Vagina (tissue), 2 donors: ENCODE measurements at places on chromosomes 11 and 22. TPM values are rescaled to one million over a fixed set of nuclear protein-coding genes. Genes with fewer than 3 reads are reported as not detected.
A peak's percentile ranks its signal among the peaks of the same experiment; 100 is the strongest.

DNA sequence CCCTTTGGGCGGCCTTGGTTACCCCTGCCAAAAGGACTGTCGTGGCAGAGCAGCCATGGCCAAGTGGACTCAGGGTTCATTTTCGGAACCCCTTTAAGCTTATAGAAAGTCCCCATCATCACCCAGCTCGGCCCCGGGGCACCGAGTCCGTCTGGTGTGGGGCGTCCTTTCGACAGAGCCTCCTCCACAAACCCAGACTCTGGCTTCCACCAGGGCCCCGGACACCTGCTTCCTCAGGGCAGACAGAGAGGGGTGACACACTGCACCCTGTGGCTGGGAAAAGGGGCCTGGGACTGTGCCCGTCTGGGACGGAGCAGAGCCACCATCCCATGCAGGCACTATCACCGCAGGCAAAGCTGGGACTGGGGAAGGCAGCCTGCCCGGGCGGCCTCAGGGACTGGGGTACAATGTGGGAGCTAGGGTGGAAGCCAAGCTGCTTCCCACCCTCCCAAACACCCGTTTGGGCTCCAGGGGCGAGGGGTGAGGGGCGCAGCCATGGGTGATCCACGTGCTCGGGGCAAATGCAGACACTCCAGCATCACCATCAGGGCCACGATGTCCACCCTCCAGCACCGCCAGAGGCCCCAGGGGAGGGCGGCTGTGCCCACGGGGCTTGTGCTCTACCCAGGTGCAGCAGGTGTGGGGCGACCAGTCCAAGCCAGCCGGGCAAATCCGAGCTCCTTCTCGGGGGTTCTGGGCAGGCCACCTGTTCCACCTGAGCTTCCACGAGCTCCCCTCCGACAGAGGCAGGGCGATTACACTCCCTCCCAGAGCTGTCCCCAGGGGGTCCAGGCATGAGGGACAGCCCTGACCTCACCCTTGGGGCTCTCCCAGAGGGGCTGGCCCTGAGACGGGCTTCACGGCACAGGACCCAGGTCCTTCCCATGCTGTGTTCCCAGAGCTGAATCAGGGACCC, 11.7 kb upstream of the MRPL23 start:
- no peak for DNase-seq

DNA sequence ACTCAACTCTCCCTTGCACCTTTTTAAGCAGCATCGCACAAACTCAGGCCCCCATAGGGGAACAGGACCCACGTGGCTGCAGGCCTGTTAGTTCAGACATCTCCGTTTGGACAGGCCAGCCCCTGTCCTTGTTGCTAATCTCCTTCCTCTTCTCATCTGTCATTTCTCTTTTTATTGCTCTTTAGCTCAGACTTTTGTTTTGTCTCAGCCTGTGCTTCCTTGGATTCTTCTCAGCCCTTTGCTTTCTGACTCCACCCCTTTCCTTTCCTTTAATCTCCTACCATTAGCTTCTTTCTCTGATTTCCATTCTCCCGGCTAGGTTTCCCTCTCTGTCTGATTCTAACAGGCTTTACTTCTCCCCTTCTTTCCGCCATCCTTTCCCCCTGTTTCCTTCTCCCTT, 68.7 kb downstream of the SCN3B start:
- no peak for DNase-seq

DNA sequence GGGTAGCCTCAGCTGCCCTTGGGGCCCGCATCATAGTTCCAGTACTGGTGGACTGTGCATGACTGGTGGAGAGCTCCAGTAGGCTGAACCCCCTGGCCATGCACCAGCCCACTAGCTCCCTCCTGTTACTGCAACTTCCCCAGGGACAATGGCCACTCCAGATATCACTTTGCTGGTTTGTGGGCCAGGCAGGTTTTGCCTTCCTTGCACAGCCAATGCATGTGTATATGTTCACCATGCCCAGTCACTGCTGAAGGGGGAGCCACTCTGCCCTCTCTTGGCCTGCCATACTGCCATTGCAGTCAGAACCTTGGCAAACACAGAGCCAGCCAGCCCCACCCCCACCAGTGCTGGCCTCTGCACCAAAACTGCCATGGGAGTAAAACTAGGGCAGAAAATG, 2095.3 kb upstream of the RAG2 start:
- DNase-seq: no peak

DNA sequence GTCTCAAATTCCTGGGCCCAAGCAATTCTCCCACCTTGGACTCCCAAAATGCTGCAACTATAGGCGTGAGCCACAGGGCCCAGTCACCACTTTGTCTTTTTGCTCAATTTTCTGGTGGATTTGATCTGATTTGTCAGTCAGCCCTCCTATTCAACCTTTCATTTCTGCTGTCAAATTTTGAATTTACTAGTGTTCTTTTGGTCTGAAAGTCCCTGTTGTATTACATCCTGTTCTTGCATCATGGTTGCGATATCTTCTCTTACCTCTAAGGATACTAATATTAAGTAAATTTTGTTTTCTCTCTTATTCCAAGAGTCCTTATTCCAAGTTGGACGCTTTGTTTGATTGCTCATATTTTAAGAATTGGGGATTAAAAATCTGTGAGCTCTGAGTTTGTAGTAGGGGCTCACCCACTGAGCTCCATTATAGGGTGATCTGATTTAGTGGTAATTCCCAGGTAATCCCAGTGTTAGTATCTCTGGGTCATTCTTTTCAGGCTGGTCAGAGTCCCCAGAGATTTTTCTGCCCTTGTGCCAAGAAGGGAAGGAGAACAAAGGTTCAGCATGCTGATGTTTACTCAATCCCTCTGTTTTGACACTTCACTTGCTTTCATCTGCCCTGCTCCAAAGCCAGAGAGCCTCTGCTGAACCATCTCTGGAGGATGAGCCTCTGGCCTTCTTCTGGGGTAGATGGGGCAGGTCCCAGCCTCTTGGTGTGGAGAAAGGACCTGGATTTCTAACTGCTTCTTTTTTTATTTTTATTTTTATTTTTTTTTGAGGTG, 10.0 kb downstream of the UPB1 start:
- DNase-seq: no peak

DNA sequence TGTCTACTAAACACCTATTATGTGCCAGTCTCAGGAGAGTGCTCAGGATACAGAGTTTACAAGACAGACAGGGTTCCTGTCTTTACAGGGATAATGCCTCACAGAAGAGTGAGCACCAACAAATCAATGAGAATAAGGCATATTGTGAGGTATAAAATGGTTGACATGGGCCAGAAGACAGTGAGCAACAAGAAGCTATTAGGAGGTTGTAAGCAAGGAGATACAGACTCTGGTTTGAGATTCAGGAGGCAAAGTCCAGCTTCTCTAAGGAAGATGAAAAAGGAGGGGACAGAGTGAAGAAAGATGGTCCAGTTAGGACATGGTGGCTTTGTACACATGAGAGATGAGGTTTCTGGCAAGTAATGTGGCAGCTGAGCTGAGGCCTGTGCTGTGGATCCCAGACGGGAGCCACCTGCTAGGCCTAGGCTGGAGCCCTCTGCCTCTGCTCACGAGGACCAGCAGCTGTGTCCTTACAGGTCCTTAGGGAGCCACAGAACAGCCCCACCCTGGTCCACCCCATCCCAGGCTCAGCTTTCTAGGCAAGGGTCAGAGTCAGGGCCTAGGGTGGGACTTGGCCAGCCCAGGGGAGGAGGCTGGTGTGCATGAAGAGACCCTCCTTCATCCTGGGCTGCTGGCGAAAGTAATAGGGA, 110.5 kb downstream of the ZNF280B start:
- DNase-seq: no peak

GRCh38 chr22:31577711-31578110, 81.4 kb downstream of the SFI1 start:
- DNase-seq: no peak

- no peak for DNase-seq
Observed at GRCh38 chr11:73114835-73115220, 27.3 kb downstream of the FCHSD2 start.

GRCh38 chr11:76335842-76336241, 45.1 kb downstream of the THAP12 start:
- DNase-seq: peak; percentile 9

DNA sequence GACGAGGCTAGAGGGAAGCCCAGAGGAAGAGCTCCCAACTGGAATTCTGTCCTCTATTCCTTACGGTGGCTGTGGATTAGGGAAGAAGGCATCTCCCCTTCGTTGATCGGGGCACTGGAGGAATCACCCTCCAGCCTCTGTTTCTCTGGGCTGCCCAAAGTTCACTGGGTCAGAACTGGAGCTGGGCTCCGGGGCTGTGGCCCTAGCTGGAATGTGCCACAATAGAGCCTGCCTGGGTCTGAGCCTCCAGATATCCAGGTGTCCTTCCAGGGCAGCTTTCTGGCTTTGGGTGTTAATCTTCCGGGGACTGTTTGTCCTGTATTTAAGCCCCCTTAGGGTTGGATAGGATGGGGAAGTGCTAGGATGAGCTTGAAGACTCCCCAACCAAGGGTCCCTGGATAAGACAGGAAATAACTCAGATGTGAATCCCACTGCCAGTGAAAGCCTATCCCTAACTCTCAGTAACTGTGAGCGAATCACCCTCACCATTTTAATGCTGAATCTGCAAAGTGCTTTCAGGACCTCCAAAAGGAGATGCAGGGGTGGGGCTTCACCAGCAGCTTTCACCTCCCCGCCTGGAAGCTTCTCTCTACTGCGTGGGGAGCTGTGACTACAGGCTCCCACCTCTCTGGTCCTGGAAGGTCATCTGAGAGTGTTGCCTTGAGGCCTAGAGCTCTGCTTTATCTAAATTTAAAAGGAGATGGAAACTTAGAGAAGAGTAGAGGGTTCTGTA, 9.5 kb downstream of the YPEL4 start:
- DNase-seq: no peak

GRCh38 chr11:130671801-130672700, 223.6 kb downstream of the ADAMTS15 start:
- no peak for DNase-seq

The OR4A16 gene
- not detected for total RNA-seq

The CNIH2 gene
- total RNA-seq: 3.2 TPM

The DSCAML1 gene
- total RNA-seq: 0.25 TPM

The UPK3A gene
- total RNA-seq: not detected

The MOGAT2 gene
- not detected for total RNA-seq

The ALDH3B2 gene
- 19.9 TPM for total RNA-seq
